GM12864 (cell line): ENCODE measurements at places on chromosomes 5 and 9.
A peak's percentile ranks its signal among the peaks of the same experiment; 100 is the strongest.

DNA sequence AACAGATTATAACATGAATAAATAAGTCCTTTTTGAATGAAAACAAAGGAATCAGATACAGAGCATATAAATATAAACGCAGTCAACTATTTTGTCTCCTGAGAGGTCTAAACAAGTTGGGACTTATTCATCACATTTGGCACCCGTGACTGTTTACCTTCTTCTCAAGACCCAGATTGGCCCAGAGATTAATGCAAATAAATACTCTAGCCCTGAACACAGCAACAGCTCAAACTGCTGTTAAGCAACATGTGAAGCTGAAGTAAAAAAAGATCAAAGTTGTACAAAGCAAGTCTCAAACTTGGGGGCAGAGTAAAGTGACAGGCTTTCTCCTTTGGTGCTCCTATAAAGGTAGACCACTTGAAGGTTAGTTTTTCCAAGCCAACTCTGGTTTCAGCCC lies 95.0 kb upstream of the NR5A1 start:
- no peak for DNase-seq

DNA sequence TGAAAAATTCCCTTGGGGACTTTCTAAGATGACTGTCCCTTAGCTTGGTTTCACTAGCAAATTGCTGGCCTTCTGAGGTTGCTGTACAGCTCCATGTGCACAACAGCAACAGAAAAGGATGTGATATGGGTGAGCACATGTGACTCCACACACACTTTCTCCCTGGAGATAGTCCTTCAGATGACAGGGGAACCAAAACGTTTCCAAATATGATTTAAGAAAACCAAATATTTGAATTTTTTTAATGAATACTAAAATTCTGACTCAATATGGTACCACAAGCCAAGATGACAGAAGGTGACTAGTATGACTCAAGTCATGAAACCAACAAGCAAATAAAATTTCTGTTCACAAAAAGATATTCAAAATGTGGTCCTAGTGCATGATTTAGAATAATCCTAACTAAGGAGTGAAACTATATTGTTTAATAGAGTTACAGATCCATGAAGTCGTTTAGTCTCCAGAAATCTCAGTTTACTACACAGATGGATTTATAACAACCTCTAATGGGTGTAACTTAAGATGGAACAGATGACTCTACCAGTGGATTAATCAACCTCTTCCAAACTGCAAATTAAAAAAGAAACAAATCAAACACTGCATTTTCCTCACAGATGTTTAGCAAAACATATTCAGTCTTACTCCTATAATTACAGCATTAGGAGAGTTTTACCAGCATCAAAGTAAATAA lies 144.8 kb upstream of the PIK3R1 start:
- peak; percentile 72 for DNase-seq

- no peak for DNase-seq
Measured at GRCh38 chr5:34998058-34998789, 49.5 kb downstream of the AGXT2 start.

GRCh38 chr9:68455451-68455850 lies 85.2 kb downstream of the TMEM252 start:
- DNase-seq = no peak

DNA sequence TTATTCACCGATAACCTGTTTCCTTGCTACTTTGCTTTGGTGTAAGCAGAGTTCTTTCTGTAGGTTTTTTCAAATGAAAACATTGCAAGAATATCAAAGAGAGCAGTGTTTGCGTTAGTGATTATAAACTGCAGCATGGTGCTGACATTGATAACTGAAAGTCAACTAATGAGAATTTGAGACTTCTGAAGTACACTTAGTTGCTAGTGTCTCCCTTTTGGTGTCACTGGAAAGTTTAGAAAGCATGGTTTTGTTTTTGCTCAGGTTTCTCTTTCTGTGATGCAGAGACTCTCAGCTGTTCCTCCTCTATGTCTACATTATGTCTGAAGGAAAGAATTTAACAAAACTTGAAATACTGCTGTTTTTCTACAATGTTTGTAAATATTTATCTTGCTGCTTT lies 80.2 kb upstream of the ZNF169 start:
- peak; percentile 44 for DNase-seq
